ENCODE measurements at places on chromosomes 2 and 18.

- peak overlapping the region; percentile 93 for H3K27ac ChIP-seq
- DNase-seq: peak; percentile 60
- peak overlapping the region; percentile 77 for H3K4me3 ChIP-seq
- H3K27me3 ChIP-seq: no peaks in the 10 kb centered on the region
- peaks cover 19% of the 10 kb centered on the region for H3K36me3 ChIP-seq
- H3K4me1 ChIP-seq: peaks cover 23% of the 10 kb centered on the region
Observed at GRCh38 chr2:241636182-241637017, 558 bp downstream of the THAP4 start.

DNA sequence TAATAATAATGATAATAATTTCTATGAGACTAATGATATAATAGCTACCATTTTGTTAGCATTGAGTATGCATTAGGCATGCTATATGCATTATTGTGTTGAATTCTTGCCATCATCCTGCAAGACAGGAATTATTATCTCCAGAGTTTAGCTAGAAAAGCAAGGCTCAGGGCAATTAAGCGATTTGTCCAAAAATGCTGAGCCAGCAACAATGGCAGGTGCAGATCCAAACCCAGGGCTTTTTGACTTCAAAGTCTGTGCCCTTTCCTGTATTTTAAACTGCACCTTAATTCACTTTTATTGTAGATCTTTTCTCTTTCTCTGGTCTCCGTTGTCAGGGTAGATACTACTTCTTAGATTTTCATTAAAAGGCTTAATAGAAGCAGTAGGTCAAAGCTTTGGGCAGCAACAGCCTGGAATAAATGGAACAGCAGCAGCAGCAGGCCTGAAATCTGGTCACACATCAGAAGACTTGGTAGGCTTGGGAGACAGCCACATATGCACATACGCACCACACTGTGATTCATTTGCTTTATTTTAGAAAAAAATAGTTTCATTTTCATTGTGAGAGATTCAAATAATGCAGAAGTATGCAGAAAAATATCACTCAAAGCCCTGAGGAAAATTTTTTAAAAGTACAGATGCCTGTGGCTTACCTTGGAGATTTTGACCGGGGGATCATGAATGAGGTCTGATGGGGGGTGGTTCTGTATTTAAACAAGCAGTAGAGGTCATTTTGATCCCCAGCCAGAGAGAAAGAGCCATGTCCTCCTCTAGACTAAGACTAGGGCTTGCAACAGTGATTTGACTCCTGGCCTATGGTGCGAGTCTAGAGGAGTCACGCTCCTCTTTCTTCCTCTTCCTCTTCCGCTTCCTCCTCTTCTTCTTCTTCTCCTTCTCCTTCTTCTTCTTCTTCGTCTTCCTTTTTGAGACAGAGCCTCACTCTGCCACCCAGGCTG is 455.7 kb downstream of the TSN start:
- no peak for DNase-seq
- peaks cover 72% of the 10 kb centered on the region for H3K27me3 ChIP-seq
- no peaks in the 10 kb centered on the region for H3K36me3 ChIP-seq
- no peaks in the 10 kb centered on the region for H3K4me1 ChIP-seq

DNA sequence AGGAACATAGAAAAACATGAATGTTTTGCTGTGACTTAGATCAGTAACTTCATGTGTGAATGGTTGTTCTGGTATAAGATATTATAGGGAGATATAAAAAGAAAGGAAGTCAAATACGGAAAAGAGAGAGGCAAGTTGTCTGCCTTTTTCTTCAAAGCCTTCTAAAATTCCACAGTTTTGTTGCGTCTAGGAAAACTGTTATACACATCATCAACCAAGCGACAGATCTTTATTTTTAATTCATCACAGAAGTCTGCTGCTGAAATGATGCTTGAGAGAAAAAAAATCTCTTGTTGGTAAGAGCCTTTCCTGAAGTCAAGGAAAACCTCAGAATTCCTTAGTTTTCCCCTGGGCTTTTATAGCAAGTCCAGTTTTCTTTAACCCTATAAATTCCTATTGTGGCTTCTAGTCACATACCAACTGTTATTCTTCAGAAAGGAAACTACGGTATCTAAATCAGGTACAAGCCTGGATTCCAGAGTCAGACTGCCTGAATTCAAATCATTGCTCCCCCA is 36.3 kb upstream of the TANC1 start:
- no peak for DNase-seq
- H3K27me3 ChIP-seq: no peaks in the 10 kb centered on the region
- no peak overlapping the region for H3K4me3 ChIP-seq
- H3K27ac ChIP-seq: peak overlapping the region; percentile 43
- H3K36me3 ChIP-seq: peaks cover 12% of the 10 kb centered on the region
- H3K4me1 ChIP-seq: peaks cover 15% of the 10 kb centered on the region

GRCh38 chr2:71927757-71928715 is 219.6 kb downstream of the CYP26B1 start:
- H3K4me3 ChIP-seq: no peak overlapping the region
- no peaks in the 10 kb centered on the region for H3K36me3 ChIP-seq
- no peak overlapping the region for H3K27ac ChIP-seq
- H3K4me1 ChIP-seq: peaks cover 48% of the 10 kb centered on the region

GRCh38 chr2:5846881-5847280 is 154.7 kb downstream of the SOX11 start:
- H3K27ac ChIP-seq: no peak overlapping the region
- no peaks in the 10 kb centered on the region for H3K36me3 ChIP-seq
- DNase-seq: no peak
- H3K4me1 ChIP-seq: peaks cover 19% of the 10 kb centered on the region
- peaks cover 4% of the 10 kb centered on the region for H3K27me3 ChIP-seq
- H3K4me3 ChIP-seq: no peak overlapping the region

DNA sequence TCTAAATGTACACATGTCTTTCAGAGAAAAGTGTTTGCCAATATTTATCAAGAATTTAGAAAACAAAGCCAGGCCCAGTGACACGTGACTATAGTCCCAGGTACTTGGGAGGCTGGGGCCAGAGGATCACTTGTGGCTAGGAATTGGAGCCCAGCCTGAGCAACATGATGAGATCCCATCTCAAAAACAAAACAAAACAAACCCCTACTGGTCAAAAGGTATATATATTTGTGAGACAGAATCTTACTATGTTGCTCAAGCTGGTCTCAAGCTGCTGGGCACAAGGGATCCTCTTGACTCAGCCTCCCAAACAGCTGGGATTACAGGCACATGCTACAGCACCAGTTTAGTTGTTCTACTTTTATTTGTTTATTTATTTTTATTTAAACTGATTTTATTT is 79.2 kb downstream of the ZDBF2 start:
- H3K4me1 ChIP-seq: no peaks in the 10 kb centered on the region
- H3K4me3 ChIP-seq: no peak overlapping the region
- no peaks in the 10 kb centered on the region for H3K27me3 ChIP-seq
- H3K36me3 ChIP-seq: no peaks in the 10 kb centered on the region
- DNase-seq: no peak

DNA sequence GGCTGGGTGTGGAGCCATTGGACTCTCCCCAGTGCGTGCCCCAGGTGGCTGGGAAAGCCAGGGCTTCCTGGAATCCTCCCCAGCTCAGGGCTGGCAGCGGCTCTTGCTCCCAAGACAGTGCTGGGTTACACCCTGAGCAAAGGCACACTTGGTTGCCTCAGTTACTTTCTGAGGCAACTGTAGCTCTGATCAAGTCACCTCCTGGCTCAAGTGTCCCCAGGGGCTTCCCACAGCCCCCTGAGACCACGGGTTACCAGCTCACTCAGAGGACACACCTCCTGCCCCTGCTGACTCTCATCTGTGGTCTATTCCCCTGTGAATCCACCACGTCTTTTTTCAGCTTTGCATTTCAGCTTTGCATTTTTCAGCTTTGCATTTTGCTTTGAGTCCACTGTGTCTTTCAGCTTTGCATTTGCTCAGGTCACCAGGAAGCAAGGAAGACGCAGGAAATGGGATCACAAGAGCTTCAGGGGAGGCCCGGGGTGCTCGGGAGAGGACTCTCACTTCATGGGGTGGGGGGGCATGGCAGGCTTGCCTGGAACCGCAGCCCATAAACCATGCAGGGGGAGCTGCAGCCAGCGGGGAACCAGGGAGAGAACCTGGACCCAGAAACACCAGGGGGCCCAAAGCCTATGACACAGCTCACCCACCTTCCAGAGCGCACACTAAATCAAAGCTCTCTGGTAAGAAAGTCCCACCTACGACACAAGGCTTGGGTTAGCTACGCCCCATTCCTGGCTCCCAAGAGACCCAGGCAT is 138.0 kb upstream of the ASB18 start:
- no peak for DNase-seq
- H3K27me3 ChIP-seq: no peaks in the 10 kb centered on the region
- H3K27ac ChIP-seq: no peak overlapping the region
- peaks cover 2% of the 10 kb centered on the region for H3K4me1 ChIP-seq
- no peak overlapping the region for H3K4me3 ChIP-seq

DNA sequence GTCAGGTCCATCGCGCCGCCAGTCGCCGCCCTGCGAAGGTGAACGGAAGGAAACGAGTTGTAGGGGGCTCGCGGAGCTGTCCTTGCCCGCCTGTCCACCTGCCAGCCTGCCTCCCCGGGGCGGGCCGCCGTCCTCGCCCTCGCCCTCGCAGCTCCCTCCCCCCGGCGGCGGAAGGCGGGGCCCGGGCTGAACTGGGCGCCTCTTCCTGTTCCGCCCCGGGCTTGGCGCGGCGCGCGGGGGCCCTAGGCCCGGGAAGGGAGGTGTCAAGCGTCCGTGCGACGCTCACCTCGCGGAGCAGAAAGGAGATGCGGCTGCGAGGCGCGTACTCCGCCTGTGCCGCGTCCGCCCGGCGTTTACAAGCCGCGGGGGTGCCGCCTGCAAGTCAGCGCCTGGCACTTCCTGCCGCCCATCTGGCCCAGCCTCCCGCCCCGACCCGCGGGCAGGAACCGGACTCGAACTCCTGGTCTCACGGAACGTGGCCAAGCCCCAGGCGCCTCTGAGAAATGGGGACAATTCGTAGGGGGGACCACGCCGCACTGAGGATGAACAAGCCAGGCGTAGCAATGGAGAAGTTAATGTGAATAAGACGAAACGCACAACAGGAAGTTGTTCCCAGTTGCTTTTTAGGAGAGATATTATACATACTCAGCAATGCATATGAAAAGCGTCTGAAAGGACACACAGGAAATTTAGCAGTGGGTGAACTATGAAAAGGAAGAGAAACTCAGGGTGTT is at the start of gene CNPPD1:
Gene CNPPD1, minus strand, starts transcription at position 108 of the 734 bp plus-strand sequence. Its CDS starts 97 bp downstream, at position 11.
- H3K27me3 ChIP-seq: no peaks in the 10 kb centered on the region
- peak; percentile 83 for DNase-seq
- peaks cover 24% of the 10 kb centered on the region for H3K36me3 ChIP-seq
- peak within 1 kb of the TSS; percentile 99 for H3K27ac ChIP-seq
- H3K4me1 ChIP-seq: peaks cover 24% of the 10 kb centered on the region
- peak within 1 kb of the TSS; percentile 82 for H3K4me3 ChIP-seq

DNA sequence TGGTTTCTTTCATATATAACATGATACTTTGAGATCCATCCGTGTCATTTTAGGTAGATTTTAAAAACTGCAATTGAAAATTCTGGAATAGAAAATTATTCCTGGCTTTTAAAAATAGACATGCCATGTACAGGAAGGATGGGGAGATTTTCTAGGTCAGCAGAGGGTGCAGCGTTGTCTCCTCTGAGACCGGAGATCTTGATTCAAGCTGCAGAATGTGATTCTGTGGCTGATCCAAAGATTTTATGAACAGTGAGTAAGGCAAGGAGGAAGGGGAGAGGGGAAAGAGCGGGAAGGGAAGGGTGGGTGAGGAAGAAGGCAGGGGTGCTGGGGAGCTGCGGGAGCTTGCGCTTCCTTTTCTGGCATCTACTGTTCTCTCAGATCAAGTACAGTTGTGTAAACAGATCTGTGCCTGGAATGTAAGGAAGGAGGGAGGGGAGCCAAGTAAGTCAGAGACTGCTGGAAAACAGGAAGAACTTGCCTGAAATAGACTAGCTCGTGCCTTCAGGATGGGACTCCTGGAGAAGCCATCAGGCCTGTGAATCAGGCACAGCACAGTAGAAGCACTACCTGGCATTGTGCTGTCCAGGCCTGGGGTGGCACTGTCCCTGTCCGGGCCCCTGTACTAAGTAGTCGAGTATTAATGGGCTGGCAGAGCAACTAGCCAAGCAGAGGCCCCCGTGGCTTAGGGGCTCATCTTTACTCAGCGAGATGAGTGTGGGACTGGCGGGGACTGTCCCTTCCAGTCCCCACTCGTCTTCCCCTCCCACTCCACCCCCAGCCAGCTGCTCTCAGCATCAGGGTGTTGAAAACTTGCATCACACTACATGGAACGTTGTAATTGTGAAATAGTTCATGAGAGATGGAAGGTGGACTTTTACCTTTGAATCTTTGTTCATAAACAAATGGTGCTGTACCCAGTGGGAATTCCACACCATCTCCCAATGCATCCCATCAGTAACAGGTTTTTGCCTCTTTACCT is 163.5 kb downstream of the UXS1 start:
- no peaks in the 10 kb centered on the region for H3K36me3 ChIP-seq
- H3K4me1 ChIP-seq: peaks cover 27% of the 10 kb centered on the region
- no peak for DNase-seq
- H3K27ac ChIP-seq: peak overlapping the region; percentile 48
- no peaks in the 10 kb centered on the region for H3K27me3 ChIP-seq

GRCh38 chr2:179664972-179665812 is 196.2 kb downstream of the ZNF385B start:
- no peak overlapping the region for H3K27ac ChIP-seq
- no peaks in the 10 kb centered on the region for H3K36me3 ChIP-seq
- H3K27me3 ChIP-seq: no peaks in the 10 kb centered on the region
- peaks cover 2% of the 10 kb centered on the region for H3K4me1 ChIP-seq

DNA sequence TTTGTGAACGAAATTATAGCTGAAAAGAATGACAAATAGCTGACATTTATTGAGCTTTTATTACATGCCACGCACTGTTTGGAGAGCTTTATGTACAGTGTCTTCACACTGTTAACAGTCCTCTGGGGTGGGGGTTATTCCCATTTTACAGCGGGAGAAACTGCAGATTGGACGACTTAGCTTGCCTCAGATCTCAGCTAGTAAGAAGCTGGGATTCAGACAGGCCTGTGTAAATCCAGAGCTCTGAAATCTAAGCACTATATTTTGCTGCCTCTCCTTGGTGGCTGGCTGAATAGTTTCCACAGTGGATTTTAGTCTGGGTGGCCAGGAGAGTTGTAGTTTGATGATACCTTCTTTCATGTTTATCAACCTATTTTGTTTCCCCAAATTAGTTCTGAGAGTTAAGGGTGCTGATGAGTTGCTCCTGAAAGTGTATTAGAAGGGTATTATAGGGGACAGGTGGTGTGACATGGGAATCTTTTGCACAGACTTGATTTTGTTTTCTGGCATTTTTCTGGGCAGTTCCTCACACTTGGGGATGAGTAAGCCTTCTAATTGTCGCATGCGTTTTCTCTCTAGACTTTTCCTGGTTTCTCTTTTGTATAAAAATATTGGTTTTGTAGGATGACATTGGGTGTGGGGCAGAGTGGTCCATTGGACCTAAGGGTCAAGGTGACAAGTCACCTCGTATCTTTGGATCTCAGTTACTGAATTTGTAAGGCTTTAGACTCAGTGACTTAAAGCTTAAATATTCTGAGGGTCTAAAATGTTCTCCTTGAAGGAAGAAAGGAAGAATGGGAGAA is 1.5 kb downstream of the ACSL3 start:
- DNase-seq: no peak
- H3K4me1 ChIP-seq: peaks cover 15% of the 10 kb centered on the region
- no peaks in the 10 kb centered on the region for H3K27me3 ChIP-seq
- no peaks in the 10 kb centered on the region for H3K36me3 ChIP-seq
- H3K4me3 ChIP-seq: no peak overlapping the region
- H3K27ac ChIP-seq: no peak overlapping the region

GRCh38 chr2:113112441-113112840 is 15.0 kb upstream of the IL1RN start:
- no peak overlapping the region for H3K27ac ChIP-seq
- H3K4me1 ChIP-seq: no peaks in the 10 kb centered on the region
- peaks cover 19% of the 10 kb centered on the region for H3K27me3 ChIP-seq
- no peak for DNase-seq
- H3K4me3 ChIP-seq: no peak overlapping the region
- no peaks in the 10 kb centered on the region for H3K36me3 ChIP-seq

GRCh38 chr2:31992025-31992579 is 18.7 kb downstream of the MEMO1 start:
- peaks cover 4% of the 10 kb centered on the region for H3K36me3 ChIP-seq
- no peaks in the 10 kb centered on the region for H3K27me3 ChIP-seq
- no peak for DNase-seq

Measured in mesothelial cell of epicardium (in vitro differentiated cells).